Body of pancreas (tissue), 4 donors: ENCODE measurements at places on chromosomes 7 and 10.

DNA sequence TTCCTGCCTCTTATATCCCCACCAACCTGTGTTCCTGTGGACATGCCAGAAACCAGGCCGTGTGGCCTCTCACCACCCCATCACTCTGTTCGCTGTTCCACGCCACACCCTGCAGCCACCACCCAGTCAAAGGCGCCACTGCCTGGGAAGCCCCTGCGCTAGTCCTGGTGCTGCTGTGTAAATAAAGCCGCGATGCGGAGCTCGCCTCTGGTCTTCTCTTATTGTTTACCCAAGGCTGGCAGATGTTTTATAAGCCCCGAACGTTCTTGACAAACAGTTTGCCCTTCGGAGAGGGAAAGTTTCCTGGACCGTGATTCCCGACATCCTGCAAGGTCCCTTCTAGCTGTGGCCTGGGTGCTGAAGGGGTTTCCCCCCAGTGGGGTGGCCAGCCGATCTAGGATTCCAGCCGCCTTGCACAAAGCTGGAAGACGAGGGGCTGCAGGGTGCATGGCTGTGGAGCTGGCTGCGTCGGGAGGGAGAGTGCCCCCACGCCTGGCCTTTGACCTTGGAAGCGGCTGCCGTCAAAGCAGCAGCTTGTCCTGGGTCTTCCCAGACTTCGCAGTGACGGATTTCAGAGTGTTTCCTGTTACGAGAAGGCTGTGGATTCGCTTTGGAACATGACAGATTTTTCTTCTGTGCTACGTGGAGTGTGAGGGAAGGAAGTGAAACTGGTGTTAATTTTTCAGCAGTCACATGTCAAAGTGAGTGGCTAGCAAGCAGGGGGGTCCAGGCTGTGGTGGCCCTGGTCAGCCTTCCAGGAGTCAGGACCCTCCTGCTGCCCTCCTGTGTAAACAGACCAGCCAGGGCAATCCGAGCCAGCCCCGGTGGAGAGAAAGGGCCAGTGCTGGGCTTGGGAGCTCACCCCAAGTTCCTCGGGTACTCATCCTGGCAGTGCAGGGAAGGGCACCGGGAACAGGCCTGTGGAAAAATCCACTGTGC is 61.6 kb downstream of the LHPP start:
- no peak for DNase-seq

DNA sequence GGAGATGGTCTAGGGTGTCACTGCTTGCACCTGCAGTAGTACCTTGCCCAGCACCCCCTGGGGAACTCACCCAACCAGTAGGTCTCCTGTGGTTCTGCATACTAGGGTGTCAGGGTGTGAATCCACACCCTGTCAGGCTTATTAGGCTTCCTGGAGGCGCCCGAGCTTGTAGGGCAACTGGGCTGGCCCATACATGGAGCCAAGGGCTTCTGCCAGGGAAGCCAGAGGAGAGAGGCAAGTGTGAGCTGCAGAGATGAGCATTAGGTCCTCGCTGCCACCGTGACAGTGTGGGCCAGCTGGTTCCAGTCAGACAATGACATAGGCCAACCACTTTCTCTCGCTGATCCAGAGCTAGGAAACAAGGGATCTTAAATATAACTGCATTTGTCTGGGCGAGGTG is 11.2 kb downstream of the MXI1 start:
- DNase-seq, result no peak

DNA sequence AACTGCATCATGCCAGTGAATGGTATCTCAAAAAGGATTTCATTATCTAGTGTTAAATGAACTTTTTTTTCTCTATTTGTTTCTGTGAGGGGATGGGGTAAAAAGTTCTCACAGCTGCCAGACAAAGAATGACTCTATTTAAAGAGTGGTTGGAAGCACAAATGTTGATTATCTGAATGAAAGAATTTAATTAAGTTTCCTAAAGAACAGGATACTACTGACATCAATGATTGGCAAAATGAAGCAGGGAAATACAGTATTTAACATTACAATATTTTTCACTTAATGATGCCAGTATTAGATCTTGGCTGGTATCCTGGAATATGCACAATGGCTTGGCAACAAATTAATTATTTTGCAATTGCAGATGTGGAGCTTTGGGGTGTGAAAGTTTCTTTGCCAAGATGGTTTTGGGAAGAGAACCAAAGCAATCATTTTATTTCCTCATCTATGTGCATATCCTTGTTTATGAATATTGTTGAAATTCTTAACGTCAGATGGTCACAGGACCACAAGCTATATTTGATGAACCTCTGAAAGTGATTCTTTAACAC is 336.8 kb downstream of the ARL4A start:
- no peak for DNase-seq

DNA sequence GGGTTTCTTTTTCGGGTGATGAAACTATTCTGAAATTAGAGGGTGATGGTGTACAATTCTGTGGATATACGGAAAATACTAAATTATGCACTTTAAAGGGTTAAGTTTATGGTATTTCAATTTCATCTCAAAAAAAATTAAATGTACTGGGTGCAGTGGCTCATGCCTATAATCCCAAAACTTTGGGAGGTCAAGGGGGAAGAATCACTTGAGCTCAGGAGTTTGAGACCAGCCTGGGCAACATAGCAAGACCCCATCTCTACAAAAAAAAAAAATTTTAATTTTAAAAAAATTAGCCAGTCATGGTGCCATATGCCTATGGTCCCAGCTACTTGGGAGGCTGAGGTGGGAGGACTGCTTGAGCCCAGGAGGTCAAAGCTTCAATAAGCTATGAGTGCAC is 57.0 kb downstream of the SMURF1 start:
- DNase-seq, result no peak

- no peak for DNase-seq
Measured at GRCh38 chr7:135768064-135768463, 19.5 kb upstream of the FAM180A start.

DNA sequence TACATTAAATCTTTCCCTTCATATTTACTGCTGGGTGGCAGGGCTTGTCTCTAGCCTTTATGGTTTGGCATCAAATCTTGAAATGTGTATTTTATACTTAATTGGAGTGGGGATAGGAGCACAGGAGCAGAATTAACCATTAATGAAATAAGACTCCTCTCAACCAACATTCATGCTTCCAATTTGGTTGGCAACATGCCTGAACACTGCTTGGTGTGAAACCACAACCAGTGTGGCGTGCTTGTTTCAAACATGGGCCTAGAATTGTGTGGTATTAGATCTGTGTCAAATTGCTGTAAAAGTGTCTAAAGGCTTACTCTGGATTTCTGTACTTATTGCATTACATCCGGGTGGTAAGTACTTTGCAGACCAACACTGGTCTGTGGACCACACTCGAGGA is 25.1 kb upstream of the VPS41 start:
- DNase-seq, result no peak

- DNase-seq, result no peak
Measured at GRCh38 chr7:70047891-70048448, 449.7 kb downstream of the AUTS2 start.
